GM12878 (cell line): ENCODE measurements at places on chromosomes 1 and 21. TPM values are rescaled to one million over a fixed set of nuclear protein-coding genes. Genes with fewer than 3 reads are reported as not detected.

DNA sequence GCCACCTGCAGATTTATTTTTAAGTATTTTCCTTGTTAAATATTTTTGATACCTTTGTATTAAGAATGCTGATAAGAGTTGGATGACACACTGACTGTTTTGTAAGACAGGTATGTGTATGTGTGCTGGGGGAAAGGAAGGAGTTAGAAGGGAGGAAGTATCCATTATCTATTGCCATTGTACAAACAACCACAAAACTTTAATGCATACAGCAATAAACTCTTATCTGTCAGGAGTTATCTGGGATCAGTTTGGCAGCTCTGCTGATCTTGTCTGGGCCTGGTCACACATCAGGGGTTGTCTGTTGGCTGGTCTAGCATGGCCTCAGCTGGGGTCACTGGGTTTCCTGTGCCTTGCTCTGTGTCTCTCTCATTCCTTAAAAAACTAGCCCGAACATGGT lies 423.9 kb upstream of the USP24 start:
- DNase-seq: no peak

GRCh38 chr1:4978660-4979390 lies 324.4 kb downstream of the AJAP1 start:
- no peak for DNase-seq

DNA sequence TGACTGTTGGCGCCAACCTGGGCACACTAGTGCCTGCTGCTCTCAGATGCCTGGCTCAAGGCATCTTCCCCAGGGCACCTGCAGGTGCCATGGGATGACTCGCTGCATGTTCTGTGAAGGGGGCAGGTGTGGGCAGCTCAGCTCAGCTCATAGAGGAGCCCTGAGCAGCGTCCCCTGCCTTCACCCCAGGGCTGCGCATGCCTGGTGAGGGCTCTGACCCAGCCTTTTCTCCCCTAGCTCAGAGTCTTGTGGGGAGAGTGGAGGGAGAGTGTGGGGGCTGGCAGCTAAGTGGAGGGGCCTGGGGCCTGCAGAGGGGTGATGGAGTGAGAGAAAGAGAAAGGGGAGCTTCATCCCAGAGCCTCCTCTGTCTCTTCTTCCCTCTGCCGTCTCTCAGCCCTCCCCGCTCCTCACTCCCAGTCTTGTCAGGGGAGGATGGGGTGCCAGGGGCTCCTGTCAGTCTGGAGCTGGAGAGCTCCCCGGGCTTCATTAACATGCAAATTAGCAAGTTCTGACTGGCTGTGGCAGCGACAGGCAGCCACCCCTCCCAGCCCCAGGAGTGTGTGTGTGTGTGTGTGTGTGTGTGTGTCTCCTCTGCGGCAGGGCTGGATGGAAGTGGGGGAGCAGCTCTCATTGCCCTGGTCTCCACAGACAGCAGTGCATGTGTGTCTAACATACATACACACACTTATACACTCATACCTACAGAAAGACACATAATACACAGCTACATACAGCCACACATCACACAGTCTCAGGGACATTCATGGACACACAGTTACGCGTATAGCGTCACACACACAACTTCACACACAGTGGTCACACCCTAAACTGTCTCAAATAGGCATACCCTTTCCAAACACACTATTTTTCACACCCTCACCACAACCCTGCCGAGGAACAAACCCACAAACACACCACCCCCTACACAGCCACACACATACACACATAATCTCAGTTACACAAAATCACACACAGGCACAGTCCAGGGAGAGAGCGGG lies 34.0 kb downstream of the FOXO6 start:
- DNase-seq: no peak

GRCh38 chr1:170533298-170533697 lies 1.3 kb downstream of the GORAB start:
- no peak for DNase-seq

DNA sequence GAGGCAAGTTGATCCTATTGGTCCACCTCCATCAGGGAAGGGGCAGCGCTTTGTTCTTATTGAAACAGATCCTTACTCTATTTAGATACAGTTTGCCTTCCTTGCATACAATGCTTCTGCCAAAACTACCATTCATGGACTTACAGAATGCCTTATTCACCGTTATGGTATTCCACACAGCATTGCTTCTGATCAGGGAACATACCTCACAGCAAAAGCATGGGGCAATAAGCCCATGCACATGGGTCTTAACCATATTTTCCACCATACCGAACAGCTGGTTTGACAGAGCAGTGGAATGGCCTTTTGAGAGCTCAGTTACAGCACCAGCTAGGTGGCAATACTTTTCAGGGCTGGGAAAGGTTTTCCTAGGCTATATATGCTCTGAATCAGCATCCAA lies 544.8 kb upstream of the ADGRL4 start:
- no peak for DNase-seq

- no peak for DNase-seq
Measured at GRCh38 chr1:212388985-212389716, 25.5 kb downstream of the PACC1 start.

GRCh38 chr21:45406801-45407628 lies 2.0 kb downstream of the COL18A1 start:
- DNase-seq: no peak

DNA sequence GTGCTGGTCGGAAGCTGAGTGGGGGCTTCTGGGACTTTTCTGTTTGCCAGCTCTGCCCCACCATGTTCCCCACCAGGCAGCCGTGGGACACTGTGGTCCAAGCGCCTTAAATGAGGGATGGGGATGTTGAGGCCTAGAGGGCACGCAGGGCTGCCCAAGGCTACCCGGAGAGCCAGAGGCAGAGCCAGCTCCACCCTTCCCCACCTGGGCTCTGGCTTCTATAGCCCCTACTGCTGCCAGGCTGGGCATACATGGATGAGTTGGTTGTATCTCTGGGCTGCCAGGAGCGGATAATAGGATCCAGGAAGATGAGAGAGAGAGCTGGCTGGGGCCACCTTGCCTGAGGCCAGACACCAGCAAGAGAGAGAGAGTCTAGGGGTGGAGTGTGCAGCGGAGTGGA lies 49.4 kb downstream of the PTPRU start:
- no peak for DNase-seq

DNA sequence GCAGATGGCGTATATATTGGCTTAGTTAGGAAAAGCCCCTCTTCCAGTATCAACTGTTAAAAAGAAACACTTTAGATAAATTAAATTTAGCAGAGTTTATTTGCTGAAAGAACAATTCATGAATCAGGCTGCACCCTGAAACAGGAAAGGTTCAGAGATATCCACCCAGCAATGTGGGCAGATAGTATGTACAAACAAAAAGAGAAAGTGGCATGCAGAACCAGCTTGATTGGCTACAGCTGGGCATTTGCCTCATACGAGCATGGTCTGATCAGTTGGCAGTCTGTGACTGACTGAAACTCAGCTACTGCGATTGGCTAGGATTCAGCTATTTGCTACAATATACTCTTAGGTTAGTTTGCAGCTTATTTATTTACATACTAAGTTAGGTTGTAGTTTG lies 98.2 kb downstream of the ZC3H11B start:
- DNase-seq: no peak

The RAB4A gene
- 25.1 and 33.7 TPM in 2 replicates for polyA plus RNA-seq

The TNFRSF25 gene
- 0.29 TPM in 1 of 2 replicates, not detected in the other for polyA plus RNA-seq

The SERPINC1 gene
- polyA plus RNA-seq: not detected in 2 replicates

The GCSAML gene
- polyA plus RNA-seq: not detected in 2 replicates
